Activated CD8-positive, alpha-beta memory T cell treated with anti-CD3 and anti-CD28 coated beads, Interleukin-2, amount 50 U/mL, for 4 hours (primary cell): ENCODE measurements at places on chromosomes 7 and 10.

DNA sequence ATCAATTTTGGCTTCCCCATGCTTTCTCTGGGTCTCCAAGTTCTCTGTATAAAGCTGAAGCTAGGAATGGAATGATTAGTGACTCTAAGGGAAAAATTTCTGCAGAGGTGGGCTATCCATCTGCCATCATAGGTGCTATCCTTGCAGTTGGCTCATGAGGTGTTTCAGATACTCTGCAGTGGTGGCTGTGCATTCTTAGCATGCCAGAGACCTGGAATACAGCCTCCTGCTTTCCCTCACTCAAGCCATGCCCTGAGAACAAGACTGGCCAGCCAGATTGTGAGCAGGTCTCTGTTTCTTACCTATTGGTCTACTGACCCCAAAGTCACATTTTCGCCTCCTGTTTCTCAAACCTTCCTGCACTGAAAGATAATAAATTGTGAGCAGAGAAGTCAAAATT lies 719.6 kb downstream of the CCSER2 start:
- no peak for DNase-seq

GRCh38 chr10:48197236-48197899 lies 77.1 kb downstream of the FRMPD2 start:
- no peak for DNase-seq

GRCh38 chr7:33882950-33883670 lies 22.2 kb upstream of the BMPER start:
- DNase-seq = no peak

DNA sequence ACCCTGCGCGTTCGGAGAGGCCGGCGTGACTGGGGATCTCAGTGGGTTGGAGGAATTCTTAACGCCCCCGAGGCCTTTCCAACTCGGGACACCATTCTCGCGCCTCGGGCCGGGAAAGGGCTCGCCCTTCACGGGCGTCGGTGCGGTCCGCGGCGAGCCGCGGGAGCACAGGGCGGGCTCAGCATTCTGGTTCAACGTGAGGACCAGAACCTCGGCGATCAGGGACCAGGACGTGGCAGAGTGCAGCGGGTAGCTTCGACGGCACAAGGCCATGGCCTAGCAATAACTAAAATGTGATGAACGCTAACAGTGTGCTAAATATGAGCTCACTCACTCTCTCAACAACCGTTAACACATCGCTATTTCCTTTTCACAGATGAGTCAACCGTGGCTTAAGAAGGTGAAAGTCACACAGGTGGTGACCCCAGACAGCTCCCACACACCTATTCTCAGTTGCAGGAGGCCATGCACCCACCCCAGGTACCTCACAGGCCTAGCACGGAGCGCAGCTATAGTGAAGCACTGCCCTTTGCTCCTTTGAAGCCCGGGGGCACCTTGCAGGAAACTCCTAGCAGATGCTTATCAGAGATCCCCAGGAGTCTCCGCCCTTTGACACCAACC lies 4.5 kb upstream of the EMX2 start:
- DNase-seq = no peak
